ENCODE measurements at places on chromosomes 13 and 19. TPM values are rescaled to one million over a fixed set of nuclear protein-coding genes. Genes with fewer than 3 reads are reported as not detected.

DNA sequence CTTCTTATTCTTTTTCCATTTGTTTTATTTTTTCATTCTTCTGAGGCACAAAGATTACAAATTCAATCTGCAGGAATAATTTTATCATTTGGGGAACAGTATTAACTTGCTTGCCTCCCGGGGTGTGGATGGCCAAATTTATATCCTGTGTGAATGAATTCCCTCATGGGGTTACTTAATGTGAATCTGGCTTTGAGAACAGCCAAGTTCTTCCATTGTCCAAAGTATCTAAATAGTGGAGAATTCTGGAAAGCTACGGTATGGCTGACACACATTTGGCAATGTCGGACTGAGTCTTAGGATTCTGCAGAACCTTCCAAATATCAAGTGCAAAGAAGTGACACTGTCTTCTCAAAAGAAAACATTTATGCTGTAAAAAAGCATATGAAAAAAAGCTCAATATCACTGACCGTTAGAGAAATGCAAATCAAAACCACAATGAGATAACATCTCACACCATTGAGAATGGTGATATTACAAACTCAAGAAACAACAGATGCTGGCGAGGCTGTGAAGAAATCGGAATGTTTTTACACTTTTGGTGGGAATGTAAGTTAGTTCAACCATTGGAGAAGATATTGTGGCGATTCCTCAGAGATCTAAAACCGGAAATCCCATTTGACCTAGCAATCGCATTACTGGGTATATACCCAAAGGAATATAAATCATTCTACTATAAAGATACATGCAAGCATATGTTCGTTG, 620.2 kb downstream of the EFNB2 start:
- no peak for DNase-seq

- DNase-seq = no peak
Measured at GRCh38 chr19:44939668-44940067, 2.4 kb upstream of the APOC4 start.

The TDRD12 gene
- 0.88 TPM for total RNA-seq

DNA sequence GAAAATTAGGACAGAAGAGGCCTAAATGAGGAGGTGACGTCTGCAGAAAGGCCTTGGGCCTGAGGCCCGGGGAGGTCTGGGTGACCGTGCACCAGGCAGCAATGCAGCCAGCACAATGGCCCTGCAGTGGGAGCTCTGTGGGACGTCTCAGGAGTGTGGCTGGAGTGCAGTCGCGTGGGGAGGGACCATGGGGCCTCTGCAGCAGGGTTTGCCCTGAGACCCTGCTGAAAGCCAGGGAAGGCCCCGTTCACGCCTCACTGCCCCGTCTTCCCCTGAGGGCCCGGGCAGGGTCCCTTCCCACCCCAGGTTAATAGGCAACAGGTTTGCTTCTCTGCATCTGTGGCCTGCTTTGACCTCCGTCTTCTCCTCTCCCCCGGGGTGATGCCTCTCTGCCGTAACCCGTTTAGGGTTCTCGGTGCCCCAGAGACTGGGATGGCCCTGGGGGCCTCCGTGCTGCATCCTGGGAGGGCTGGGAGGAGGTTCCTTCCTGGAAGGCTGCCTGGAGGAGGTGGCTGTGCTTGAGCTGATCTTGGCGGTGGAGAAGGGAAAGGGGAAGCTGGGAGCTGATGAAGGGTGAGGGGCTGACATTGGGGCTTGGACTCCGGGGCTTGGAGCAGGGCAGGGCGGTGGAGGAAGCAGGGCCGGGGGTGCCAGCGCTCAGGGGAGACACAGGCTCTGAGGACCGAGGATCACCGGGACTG, 9.7 kb downstream of the PALM start:
- DNase-seq = no peak

- peak; percentile 79 for DNase-seq
Measured at GRCh38 chr19:33064458-33064791, 263 bp downstream of the RHPN2 start.

The GRIN2D gene
- 12.4 TPM for total RNA-seq

- DNase-seq = no peak
Measured at GRCh38 chr13:24899601-24900000, 135.6 kb downstream of the RNF17 start.

DNA sequence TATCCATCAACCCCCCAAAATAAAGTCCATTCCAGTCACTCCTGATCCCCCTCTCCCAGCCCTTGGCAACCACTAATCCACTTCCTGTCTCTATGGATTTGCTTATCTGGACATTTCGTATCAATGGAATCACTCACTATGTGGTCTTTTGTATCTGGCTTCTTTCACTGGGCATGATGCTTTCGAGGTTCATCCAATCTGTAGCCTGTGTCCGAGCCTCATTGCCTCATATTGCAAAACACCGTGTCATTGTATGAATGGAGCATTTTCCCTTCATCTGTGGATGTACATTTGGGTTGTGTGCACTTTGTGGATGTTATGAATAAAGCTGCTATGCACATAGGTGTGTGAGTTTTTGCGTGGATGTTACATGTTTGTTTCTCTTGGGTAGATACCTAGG, 1.4 kb upstream of the FZR1 start:
- no peak for DNase-seq

GRCh38 chr13:96216543-96216942, 126.6 kb downstream of the HS6ST3 start:
- DNase-seq = no peak

- no peak for DNase-seq
Measured at GRCh38 chr13:68851026-68851425, 1256.6 kb upstream of the ATXN8OS start.

- no peak for DNase-seq
Measured at GRCh38 chr13:33290421-33290965, 4.9 kb upstream of the STARD13 start.

- no peak for DNase-seq
Measured at GRCh38 chr13:42894765-42895243, 97.2 kb downstream of the EPSTI1 start.

The LGALS14 gene
- total RNA-seq = 0.50 TPM

DNA sequence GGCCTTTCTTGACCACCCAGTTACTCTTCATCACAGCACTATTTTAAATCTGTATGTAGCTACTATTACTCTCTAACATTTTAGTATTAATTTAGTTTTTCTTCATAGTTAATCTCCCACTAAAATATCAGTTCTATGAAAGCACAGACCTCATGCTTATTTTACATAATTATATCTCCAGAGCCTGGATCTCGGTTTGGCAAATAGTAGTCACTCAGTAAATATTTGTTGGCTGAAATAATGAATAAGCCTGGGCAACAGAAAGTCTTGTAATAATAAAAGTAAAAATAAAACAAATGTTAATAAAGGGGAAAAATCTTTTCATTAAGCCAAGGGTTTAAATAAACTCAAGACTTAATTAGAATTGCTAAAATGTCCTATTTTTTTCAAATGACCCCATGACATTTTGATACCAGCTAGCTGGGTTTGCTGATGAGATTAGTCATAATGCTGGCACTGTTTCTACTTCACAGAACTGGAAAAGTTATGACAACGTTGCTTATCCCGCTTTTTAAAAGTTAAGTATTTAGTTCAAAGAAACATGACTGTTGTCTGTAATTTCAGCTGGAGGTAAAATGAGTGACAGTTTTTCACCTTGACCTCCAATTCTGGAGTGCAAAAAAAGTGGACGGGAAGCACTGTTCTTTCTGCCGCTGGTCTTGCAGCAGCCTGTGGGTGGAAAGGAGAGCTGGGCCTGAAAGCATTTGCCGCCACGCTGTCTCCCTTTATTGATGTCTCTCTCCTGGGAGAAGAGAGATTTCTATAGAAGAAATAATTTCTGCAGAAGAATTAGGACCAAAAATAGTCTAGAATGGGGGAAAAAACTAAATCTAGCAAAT, 85.2 kb upstream of the SPATA13 start:
- DNase-seq = no peak

- DNase-seq = no peak
Measured at GRCh38 chr13:85503797-85504196, 295.4 kb downstream of the SLITRK6 start.

DNA sequence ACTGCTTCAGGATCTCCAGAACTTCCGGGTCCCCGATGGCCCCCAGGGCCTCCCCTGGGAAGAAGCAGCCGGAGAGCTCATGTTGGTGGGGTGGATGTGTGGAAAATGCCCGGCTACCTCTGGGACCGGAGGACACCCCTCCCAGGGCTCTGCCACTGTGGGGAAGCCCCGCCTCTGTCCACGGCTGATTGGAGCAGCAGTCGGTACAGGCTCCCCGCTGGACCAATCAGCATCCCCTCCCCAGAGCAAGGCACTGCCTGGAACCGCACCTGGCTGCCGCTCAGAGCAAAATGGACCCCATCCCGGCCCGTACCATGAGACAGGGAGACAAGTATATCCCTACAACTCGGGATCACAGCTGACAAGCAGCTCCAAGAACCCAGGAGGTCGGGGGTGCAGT, 6.4 kb downstream of the DOHH start:
- DNase-seq = no peak

The TMIGD2 gene
- total RNA-seq = 0.38 TPM

DNA sequence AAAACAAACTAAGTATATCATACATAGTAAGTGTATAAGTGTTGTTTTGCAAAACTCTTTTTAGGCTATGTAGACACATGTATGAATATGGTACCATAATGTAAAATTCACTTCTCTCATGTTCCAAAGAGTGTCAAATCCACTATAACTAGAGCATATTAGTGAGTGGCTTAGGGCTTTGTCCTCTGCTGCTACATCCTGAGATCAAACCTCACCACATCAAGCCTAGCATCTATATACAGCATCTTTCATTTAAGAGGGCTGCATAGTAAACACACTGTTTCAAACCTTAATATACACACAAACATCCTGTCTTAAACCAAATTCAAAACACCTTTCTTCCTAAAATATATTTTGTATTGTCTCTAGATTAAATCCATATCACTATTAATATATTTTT, 38.7 kb downstream of the ELF1 start:
- DNase-seq = no peak

- DNase-seq = peak; percentile 78
Measured at GRCh38 chr13:113860665-113861432, 3.0 kb downstream of the GAS6 start.

- DNase-seq = no peak
Measured at GRCh38 chr19:28465371-28466086, 747.4 kb downstream of the UQCRFS1 start.

DNA sequence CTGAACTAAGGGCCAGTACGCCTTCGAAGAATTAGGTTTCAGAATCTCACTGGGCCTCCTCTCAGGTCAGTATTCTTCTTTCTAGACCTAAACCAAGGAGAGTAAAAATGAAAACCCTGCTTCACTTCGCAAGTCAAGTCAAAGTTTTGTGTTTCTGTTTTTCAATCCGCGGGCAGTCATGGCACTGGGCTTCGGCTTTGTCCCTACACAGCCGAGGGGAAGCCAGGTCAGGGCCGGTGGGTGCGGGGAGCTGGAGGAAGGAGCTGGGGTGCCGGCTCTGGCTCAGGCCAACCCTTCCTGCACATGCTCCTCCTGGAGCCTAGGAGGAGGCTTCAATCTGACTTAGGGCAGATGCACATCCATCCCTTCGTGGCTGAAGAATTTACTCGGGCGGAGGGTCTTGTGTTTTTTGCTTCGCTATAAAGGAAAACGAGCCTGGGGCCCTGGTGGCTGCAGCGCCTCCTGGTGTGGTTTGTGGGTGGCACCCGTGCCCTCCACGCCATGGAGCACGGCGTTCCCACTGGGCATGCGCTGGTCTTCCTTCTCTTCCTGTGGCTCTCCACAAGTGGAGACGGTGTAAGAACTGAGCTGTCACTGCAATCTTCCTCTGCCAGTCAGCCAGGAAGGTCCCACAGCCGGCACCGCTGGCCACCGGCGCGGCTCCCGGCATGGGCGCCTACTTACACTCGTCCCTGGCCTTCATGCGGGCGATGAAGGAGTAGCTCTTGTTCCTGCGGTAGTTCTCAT, 22.5 kb downstream of the C19orf44 start:
- no peak for DNase-seq

- DNase-seq = no peak
Measured at GRCh38 chr19:40101813-40102212, 11.1 kb upstream of the ZNF780A start.

DNA sequence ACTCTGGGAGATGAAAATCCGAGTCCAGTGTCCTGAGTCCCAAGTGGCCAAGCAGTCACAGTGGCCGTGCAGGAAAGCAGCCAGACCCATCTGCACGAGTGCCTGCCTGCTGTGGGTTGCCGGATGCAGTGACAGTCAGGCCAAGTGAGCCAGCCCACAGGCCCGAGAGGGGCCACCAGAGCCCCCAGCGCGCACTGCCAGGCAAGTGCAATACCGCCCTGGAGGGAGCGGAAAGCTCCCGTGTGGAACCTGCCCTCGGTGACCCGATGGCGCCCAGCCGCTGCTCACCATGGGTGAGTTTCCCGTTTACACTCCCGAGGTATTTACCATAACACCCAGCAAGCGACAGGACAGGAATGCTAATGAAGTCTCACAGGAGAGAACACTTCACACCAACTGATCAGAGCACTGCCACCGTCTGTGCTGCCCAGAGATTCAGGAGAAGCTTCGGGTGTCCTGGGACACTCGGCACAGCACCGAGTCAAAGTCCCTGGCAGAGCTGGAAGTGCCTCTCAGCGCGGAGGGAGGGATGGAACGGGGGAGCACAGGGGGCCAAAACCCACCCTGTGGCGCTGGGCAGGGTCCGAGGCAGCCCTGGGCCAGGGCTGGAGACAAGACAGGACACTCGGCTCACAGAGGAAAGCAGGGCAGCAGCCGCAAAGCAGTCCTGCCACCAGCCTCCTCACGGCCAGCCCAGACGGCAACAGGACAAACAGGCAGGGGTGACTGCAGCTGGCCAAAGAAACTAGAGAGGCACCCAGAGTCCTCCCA, 21.3 kb upstream of the TINCR start:
- no peak for DNase-seq

- DNase-seq = no peak
Measured at GRCh38 chr13:91902291-91902690, 503.9 kb downstream of the GPC5 start.

The TEX101 gene
- not detected for total RNA-seq

DNA sequence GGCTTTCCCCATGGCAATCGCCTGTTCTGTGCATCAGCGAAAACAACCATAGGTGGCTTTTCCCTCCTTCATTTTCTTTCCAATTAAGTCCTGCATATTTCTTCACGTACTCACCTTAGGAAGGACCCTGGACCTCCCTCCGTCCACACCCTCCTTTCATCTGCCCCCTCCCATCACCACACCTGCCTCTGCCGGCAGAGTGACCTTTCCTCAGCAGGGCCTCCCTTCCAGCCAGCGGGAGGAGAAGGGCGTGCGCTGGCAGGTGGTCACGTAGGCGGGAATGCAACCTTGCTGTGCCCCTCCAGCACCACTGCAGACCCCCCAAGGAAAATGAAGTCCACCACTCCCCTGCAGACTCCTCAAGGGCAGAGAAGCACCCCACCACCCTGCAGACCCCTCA, 61.1 kb downstream of the GSX1 start:
- DNase-seq = no peak

GRCh38 chr13:103033999-103034398, 32.2 kb downstream of the SLC10A2 start:
- DNase-seq = no peak

GRCh38 chr13:23357349-23357748, 76.2 kb downstream of the SACS start:
- DNase-seq = no peak
